ENCODE measurements at places on chromosomes 4 and X.
A peak's percentile ranks its signal among the peaks of the same experiment; 100 is the strongest.

DNA sequence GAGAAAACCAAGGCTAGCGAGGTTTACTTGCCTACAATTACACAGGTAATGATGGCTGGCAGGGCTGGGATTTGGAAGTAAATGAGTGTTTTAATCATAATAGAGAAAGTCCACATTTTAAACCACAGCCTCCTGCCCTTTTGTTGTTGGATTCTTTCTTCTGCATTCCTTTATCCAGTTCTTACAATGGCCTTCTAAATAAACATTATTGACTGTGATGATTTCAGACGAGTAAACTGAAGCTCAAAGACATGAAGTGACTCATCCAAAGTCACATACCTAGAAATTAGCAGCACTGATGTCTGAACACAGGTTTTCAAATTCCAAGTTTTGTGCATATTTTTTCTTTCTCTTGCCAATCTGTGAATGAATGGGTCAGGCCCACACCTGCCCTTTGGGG is 51.2 kb upstream of the C1QTNF7 start:
- DNase-seq: no peak

- no peak for DNase-seq
These were observed 21.3 kb downstream of the THAP9 start for GRCh38 chr4:82921795-82922194.

DNA sequence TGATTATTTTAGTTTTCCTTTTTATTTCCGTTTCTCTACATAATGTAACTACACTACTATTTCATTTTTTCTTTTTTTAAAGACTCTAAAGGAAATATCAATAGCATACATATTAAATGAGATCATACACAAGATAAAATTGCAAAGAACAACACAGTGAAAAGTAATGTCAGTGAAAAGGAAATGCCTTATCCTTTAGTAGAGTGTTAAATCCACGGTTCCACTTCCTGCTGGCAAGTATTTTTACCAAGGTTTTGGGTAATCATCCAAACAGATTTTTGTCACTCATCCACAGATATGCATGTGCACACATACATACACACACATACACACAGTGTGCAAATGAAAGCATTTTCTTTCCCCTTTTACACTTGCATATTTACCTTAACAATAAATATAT is 548.9 kb downstream of the PPP4R3C start:
- DNase-seq: no peak

GRCh38 chr4:8245884-8246833 is 23.4 kb upstream of the HTRA3 start:
- peak; percentile 87 for DNase-seq

DNA sequence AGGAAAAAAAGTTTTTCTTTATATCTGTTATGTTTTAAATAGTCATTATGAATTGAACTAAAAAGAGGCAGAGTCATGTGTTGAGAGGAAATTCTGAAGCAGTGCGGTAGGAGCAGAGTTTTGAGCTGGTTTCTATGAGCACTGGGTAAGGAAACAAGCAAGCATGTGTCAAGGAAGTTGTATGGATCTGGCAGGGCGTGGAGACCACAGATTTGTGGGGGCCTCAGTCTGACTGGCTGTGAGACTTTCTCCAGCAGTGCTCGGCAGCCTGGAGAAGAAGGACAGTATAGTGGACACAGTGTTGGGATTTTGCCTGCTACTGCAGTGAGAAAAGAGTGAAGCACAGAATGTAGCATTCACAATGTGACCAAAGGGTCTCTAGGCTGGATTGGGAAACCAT is 399.1 kb downstream of the INPP4B start:
- no peak for DNase-seq

- DNase-seq: no peak
These were observed 158.3 kb downstream of the PALLD start for GRCh38 chr4:168655182-168655581.

DNA sequence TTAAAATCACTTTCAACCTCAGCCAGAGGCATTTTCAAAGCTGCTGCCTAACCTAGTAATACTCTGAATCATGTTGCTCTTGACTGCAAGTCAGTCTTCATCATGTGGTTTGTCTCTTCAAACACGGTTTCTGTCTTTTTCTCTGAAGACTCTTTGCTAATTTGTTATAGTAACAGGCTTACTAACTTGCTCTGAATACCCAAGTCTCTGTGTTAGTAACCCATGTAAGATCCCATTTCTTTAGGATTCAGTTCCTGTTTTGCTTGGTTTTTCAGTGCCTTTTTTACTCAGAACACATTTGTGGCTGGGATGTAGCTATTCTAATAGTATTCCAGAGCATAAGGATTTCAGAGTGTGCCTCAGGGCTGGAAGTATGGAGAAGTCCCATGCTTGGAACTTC is 1450.6 kb upstream of the IGFBP7 start:
- DNase-seq: peak; percentile 73

DNA sequence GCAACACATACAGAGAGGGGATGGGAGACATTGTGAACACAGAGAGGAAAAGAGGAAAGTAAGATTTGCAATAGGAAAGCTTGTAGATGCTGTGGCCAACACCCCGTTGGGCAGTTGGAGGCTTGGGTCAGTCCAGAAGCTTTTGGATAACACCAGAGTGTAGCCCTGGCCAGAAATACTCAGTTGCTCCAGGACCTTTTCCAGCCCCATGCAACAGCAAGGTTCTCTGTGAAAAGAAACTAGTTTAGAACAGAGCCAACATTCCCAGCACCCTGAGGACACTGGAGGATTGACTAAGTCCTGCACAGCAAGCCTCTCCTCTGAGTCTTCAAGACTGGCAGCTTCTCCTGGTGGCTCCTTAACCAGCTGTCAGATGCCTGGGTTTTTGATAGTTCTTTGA is 27.9 kb upstream of the NAF1 start:
- no peak for DNase-seq

DNA sequence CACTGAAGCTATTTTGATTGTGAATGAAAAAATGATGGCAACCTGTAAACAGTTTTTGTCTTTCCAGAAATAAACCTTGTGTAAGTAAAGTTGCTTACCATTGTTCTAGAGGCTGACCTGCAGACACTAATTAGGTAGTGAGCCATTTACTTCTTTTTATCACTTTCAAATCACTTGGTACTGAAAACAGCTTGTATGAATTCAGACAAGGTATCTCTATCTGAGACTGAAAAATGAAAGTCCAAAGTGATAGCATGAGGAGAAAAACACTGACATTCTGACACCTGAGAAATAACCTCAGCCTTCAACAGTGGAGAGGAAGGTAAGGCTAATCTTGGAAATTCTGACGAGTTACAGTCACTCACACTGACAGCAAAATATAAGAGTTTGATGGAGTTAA is 238.8 kb downstream of the GPC3 start:
- no peak for DNase-seq

Measured in MV-4-11 (cell line).